CD4-positive, CD25-positive, alpha-beta regulatory T cell (primary cell): ENCODE measurements at places on chromosomes 7 and 10. TPM values are rescaled to one million over a fixed set of nuclear protein-coding genes. Genes with fewer than 3 reads are reported as not detected.

The PEX1 gene
- polyA plus RNA-seq, result 10.3 TPM

- no peaks in the 10 kb centered on the region for H3K27me3 ChIP-seq
- H3K4me1 ChIP-seq, result no peaks in the 10 kb centered on the region
- no peak for DNase-seq
- H3K4me3 ChIP-seq, result no peak overlapping the region
Measured at GRCh38 chr7:30931929-30932540, 20.4 kb downstream of the AQP1 start.

DNA sequence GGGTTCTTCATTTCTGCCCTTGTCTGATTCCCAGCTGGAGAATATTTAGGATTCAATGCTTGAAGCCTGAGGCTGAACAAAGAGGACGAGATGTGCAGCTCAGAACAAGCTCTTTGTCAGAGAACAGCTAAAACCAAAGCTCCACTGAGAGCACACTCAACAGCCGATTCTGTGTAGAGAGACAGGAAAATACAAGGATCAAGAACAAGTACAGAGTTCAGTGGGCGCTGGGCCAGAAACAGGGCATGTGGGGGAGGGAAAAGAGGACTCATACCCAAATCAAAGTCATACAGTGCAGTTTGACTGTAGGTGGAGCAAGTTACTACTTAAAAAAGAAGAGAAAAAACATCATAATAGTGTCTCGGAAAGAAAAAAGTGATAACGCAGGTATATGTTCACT is at the start of gene AGMO:
Gene AGMO, minus strand, starts transcription at position 181 of the 400 bp plus-strand sequence.
- no peak for DNase-seq
- H3K36me3 ChIP-seq, result no peaks in the 10 kb centered on the region
- H3K27me3 ChIP-seq, result no peaks in the 10 kb centered on the region
- no peak within 1 kb of the TSS for H3K27ac ChIP-seq

- no peaks in the 10 kb centered on the region for H3K4me1 ChIP-seq
- H3K36me3 ChIP-seq, result no peaks in the 10 kb centered on the region
Measured at GRCh38 chr10:58919927-58920654, 256.4 kb upstream of the PHYHIPL start.
